ENCODE measurements at places on chromosomes 1 and 21. TPM values are rescaled to one million over a fixed set of nuclear protein-coding genes. Genes with fewer than 3 reads are reported as not detected.

DNA sequence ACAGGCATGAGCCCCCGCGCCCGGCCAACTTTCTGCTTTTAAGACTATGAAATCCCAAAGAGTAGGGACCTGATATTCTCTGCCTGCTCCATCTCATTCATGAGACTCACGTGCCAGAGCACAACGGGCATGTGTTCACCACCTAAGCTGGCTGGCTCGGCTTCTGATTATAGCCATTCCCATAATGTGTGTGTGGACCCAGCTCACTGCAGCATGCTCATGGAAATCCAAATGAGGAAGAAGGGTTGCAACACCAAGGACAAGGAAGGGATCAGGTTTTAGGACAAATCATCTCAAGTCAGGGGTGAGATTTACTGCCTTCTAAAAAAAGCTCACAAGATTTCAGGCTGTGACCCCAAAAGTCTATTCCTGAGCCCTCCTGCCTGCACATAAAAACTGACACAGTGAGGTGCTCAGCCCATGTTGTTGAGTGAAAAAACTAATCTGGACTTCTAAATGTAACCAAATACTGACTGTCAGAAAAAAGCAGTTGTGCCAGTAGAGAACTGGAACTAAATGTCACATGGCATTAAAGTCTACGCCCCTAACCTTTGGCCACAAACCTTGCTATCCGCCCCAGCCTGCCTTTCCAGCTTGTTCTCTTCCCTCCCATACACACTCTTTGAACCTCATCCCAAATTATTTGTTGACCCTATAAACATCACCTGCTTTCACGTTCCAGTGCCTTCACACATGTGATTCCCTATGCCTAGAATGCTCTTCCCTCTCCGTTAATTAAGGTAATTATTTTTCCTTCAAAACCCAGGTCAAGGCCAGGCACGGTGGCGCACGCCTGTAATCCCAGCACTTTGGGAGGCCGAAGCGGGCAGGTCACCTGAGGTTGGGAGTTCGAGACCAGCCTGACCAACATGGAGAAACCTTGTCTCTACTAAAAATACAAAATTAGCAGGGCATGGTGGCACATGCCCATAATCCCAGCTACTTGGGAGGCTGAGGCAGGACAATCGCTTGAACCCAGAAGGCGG is 9.1 kb upstream of the COA7 start:
- H3K4me1 ChIP-seq = peaks cover 7% of the 10 kb centered on the region
- H3K36me3 ChIP-seq = no peaks in the 10 kb centered on the region
- H3K27ac ChIP-seq = no peak overlapping the region
- DNase-seq = no peak
- no peak overlapping the region for H3K4me3 ChIP-seq
- H3K27me3 ChIP-seq = no peaks in the 10 kb centered on the region

DNA sequence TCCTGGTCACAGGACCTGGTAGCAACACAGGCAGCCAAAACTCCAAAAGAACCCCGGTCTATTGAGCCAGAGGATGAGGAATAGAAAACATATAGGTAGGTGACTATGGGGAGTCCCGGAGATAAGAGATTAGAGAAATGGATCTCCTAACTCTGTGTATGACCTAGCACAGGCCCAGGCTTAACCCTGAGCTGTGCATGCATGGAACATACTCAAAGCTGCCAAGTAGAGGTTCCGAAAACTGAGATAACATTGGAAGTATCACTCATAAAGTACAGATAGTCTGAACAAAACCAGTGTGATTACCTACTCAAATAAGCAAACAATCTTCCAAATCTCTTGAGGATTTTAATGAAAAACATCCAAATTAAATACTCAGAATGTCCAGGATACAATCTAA is 31.5 kb upstream of the PRDX6 start:
- peaks cover 15% of the 10 kb centered on the region for H3K36me3 ChIP-seq
- H3K4me1 ChIP-seq = peaks cover 44% of the 10 kb centered on the region
- no peaks in the 10 kb centered on the region for H3K27me3 ChIP-seq
- no peak for DNase-seq

GRCh38 chr21:43884012-43884860 is 19.2 kb downstream of the AGPAT3 start:
- H3K36me3 ChIP-seq = no peaks in the 10 kb centered on the region
- H3K27ac ChIP-seq = no peak overlapping the region
- no peaks in the 10 kb centered on the region for H3K27me3 ChIP-seq
- no peaks in the 10 kb centered on the region for H3K4me1 ChIP-seq
- no peak overlapping the region for H3K4me3 ChIP-seq

- no peak overlapping the region for H3K4me3 ChIP-seq
- no peaks in the 10 kb centered on the region for H3K36me3 ChIP-seq
- no peaks in the 10 kb centered on the region for H3K27me3 ChIP-seq
- no peaks in the 10 kb centered on the region for H3K4me1 ChIP-seq
- no peak for DNase-seq
Measured at GRCh38 chr1:216521477-216521876, 98.2 kb upstream of the USH2A start.

DNA sequence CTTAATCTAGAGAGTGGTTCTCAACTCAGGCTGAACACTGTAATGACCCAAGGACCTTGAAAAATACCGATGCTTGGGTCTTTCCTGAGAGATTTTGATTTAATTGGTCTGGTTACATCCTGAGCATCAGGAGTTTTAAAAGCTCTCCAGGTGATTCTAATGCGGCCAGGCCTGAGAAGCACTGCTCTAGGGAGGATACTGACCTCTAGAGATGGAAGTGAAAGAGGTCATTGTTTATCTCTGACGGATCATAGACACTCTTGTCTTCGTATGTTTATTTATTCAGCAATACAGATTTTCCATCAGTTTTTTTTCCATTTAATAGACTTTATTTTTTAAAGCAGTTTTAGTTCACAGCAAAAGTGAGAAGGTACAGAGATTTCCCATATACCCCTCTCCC is 54.5 kb upstream of the IGSF5 start:
- H3K36me3 ChIP-seq = no peaks in the 10 kb centered on the region
- H3K27ac ChIP-seq = no peak overlapping the region
- 0 out of 2 replicates have a peak, but pooled peaks cover 6% of the 10 kb centered on the region for H3K4me1 ChIP-seq
- H3K4me3 ChIP-seq = no peak overlapping the region

GRCh38 chr1:26775666-26776065 is 12.1 kb upstream of the PIGV start:
- H3K4me3 ChIP-seq = no peak overlapping the region
- DNase-seq = no peak
- no peaks in the 10 kb centered on the region for H3K4me1 ChIP-seq
- H3K27me3 ChIP-seq = no peaks in the 10 kb centered on the region

DNA sequence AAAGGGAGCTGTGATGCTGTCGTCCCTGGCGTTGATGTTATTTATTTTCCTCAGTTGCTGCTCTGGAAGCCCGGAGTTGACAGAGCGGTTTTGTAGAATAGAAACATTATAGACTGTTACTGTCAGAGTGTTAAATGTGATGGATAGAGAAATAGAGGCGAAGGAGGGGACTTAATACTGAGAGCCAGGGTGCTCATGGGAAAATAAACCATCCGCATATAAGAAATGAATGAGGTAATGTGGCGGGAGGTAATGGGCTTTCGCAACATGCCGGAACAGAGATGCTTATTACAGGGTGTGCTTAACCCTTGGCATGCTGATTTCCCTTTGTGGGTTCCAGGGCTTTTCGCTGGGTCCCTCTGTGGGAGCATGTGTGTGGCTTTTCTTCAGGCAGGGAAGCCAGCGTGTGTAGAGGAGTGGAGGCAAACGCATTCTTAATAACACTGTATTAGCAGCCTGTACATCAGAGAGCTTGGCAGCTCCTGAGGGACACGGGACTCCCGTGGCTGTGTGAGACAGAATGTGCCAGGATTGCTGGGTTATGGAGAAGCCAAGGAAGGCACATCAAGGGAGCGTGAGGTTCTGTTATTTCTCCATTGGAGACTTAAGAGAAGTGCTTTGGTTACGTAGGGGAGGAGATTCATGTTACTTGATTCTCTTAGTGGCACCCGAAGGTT is 141.0 kb downstream of the PBX1 start:
- DNase-seq = no peak
- no peak overlapping the region for H3K27ac ChIP-seq
- H3K4me3 ChIP-seq = no peak overlapping the region
- peaks cover 49% of the 10 kb centered on the region for H3K4me1 ChIP-seq
- H3K27me3 ChIP-seq = no peaks in the 10 kb centered on the region

DNA sequence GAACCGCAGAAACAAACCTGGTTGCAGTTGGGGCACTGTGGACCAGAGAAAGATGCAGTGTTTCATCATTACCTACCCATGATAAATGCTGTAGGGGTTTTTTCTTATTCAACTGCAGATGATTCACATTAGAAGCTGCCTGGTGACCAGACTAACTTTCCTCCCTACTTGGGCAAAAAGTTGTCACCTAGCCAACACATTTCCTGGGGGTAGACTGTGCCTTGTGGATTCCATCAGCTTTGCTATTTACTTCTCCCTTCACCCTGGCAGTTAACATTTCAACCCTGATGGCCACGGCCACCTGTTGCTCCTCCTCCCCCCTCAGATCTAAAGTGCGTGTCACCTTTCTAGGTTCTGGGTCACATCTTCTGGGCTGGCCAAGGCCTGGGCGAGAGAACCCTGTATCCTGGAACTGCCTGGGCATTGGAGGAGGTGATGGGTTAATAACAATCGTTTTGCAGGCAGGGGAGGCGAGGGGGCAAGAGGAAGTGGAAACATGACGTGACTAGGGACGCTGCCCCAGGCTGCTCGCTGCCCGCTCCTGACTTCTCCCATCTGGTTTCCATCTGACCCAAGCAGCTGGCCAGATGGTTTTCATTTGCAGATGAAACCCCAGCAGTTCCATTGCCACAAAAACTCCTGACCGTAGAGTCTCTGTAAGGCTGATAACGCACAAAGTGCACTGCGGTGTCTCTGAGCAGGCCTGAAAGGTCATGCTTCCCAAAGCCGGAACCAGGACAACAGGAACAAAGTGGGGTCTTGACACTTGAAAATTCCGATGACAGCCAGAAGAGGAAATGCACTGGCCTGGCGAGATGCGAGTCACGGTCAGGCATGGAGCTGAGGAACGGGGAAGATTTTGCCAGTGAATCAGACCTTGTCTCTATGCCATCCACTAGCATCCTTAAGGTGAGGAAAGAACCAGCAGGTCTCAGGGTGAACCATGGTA is 36.6 kb downstream of the CAPZB start:
- no peak for DNase-seq
- no peak overlapping the region for H3K4me3 ChIP-seq
- H3K4me1 ChIP-seq = peaks cover 38% of the 10 kb centered on the region
- H3K27me3 ChIP-seq = no peaks in the 10 kb centered on the region
- H3K27ac ChIP-seq = peak overlapping the region; percentile 63

DNA sequence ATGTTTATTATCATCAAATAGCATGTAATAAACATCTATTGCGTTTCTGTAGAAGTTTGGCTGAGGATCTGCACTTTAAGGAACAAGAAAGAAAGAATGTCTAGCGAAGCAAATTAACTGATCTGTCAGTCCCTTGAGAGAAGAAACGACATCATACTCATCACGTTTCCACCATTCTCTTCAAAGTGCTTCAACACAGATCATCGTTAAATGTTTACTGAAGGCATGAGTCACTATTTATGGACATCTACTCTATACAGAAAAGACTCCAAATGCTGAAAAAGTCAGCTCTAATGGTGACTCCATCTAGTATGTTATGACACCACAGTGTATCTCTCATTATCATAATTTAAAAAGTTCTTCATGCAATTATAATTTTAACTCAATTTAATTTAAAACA is 369.1 kb downstream of the RGS7 start:
- no peaks in the 10 kb centered on the region for H3K27me3 ChIP-seq
- H3K27ac ChIP-seq = no peak overlapping the region
- H3K4me1 ChIP-seq = peaks cover 7% of the 10 kb centered on the region
- no peak overlapping the region for H3K4me3 ChIP-seq

DNA sequence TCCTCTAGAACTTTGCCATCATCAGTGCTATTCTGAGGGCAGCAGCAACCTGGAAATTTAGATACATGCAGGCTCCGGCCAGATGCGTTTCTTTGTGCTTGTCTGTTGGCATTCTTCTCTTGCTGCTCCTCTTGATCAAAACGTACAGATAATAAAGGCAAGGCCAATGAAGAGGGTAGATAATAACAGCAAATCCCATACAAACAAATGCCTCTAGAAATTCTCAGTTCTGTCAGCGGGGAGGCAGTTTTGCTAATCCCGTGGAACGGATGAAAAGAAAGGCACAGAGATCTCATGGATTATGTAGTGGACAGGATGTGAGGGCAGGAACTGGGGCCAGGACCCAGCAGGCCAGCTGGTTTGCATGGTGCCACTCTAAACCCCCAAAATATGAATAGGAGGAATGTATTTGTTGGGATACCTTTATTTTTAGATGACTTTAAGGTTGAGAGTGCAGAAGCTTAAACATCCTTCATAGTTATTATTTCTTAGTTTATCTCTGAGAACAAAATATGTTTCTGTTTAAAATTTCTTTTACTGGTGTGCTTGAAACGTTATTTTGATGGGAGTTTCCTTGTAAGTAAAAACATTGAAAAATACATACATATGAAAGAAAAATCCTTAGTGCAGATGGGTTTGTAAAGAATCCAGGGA is 1.5 kb downstream of the ITSN1 start:
- peak overlapping the region; percentile 52 for H3K4me3 ChIP-seq
- H3K27me3 ChIP-seq = no peaks in the 10 kb centered on the region
- no peaks in the 10 kb centered on the region for H3K36me3 ChIP-seq
- peak; percentile 27 for DNase-seq

DNA sequence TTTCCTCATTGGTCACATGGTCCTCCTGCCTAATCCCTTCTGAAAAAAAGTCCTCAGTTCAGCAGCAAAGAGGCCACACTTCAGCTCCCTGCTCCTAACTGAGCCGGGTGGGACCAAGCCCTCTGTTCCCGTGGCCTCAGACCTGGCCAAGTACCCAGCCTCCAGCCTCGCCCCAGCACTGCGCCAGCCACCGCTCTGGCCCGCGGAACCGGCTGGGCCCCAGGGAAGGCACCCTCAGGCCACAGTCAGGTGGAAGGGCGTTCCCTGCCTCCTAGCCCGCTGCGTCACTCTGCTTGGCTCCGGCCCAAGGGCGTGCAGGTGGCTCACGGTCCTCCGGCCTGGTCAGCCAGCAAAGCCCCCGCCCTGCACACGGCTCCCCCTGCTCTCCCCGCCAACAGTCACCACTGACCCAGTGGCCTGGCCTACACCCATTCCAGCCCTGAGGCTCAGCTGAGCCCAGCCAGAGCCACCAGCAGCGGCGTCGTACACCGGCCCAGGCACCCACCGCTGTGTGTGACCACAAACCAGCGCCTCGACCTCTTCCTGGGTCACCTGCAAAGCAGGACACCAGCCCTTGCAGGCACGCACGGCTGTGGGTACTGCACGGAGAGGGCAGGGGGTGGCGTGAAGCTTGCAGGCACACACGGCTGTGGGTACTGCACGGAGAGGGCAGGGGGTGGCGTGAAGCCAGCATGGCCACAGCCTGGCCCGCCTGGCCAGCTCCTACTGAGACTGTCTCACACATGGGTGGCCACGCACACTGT is 19.4 kb downstream of the NADK start:
- no peak overlapping the region for H3K4me3 ChIP-seq
- no peak for DNase-seq
- H3K4me1 ChIP-seq = no peaks in the 10 kb centered on the region
- H3K36me3 ChIP-seq = peaks cover 16% of the 10 kb centered on the region

- H3K36me3 ChIP-seq = no peaks in the 10 kb centered on the region
- H3K4me3 ChIP-seq = peak overlapping the region; percentile 27
- peak; percentile 66 for DNase-seq
Measured at GRCh38 chr1:183331091-183331742, 87.0 kb downstream of the NMNAT2 start.

The TMEM269 gene
- total RNA-seq = 0.45 TPM

The TIE1 gene
- 1.5 TPM for total RNA-seq

The RPE65 gene
- not detected for total RNA-seq

The MEX3A gene
- total RNA-seq = 31.5 TPM

The TMED5 gene
- 52.2 TPM for total RNA-seq
